Renal pelvis (tissue), 12 donors: ENCODE measurements at places on chromosomes 5 and 9.

DNA sequence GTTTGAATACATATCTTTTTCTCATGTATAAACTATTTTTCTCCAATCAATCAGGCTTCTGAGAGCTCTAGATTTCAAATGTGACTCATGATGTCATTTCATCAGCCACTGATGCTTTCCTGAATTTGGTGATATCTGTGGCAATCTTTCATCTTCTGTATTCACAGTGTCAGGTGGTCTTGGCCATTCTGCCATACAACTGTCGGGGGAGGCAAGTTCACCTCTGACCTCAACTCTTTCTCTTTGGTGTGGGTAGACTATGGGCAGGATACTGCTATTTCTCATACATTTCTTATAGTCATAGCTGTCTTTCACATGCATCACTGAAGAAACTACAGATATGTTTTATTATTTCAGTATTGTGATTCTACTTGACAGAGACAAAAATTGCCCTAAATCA, 414.1 kb upstream of the MEF2C start:
- DNase-seq: no peak

GRCh38 chr9:84894859-84895258, 225.3 kb downstream of the NTRK2 start:
- DNase-seq: no peak

- DNase-seq: no peak
These were observed at the start of gene TNFSF8 for GRCh38 chr9:114930056-114930812. Gene TNFSF8, minus strand, starts transcription at chr9:114930591. Its CDS starts 288 bp downstream, at chr9:114930303.

DNA sequence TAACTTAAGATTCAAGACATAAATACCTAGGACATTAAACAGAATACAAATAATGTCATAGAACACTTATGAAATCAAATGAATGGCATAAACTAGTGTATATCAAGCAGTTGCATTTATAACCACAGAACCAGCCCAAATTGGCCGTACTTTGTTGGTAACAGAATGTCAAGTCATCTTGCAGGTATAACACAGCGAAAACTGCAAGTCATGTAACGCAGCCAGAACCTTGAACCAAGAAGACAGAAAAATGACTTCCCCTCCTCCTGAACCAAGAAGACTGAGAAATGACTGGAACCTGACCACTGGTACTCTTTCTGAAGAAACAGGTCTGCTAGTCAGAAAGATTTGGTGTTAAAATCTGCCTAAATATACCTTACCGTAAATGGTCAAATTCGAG, 38.9 kb downstream of the ANKRD31 start:
- no peak for DNase-seq

- no peak for DNase-seq
These were observed 99.6 kb upstream of the TAF11L2 start for GRCh38 chr5:17398431-17398830.

- DNase-seq: no peak
These were observed 342.2 kb downstream of the LRRC70 start for GRCh38 chr5:62920856-62921255.

DNA sequence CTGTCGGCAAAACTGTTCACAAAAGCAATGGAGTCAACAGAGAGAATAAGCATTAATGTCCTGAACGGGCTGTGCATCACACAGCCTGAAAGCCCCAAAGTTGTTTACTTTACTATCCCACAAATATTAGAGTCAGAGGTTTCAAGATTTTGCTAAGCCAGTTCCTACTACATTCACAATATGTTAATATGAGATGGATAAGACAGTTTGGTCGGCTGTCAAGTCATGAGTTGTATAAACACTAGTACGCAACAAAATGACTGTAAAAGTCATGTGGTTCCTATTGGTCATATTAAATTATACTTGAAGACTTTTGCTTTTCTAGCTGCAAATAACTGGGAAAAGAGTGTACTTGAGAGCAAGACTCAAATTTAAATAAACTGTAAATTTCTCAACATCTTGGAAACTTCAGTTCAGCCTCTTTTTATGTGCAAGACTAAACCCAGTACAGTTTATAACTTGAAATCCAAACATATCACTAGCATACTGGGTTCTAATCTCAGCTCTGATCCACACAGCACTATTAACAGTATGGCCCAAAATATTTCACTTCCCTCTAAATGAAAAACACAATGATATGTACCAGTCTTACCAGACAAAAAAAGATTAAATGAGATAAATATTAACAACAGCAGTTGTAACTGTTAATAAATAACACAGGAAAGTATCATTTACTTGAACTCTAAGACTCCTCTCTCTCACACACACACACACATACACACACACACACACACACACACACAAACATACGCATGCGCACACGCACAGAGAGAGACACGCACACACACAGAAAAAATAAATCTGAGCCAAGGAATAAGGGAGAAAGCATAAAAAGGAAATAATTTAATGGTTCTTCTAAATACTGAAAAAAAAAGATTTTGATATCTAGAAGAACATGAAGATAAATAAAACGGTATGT, 33.1 kb downstream of the FANCC start:
- DNase-seq: no peak

DNA sequence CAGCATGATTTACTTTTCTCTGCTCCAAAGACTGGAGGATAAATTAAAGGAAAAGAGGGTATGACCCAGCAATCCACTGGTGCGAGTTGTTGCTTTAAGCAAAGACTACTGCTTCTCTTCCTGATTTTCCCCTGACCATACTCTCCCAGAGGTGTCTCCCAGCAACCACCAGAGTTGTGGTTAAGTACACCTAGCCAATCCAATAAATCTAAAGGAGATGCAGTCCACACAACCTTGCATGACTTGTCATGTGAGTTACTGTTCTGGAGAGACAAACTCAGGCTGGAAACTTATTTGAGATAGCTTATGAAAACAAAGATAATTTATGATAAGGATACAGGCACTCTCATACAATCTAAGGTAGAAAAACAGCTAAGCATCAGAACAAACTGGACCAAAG, 11.9 kb downstream of the TMC1 start:
- DNase-seq: no peak

- no peak for DNase-seq
These were observed 15.0 kb upstream of the GPX3 start for GRCh38 chr5:151005187-151005949.

GRCh38 chr5:108111736-108112135, 270.2 kb downstream of the FBXL17 start:
- DNase-seq: no peak

DNA sequence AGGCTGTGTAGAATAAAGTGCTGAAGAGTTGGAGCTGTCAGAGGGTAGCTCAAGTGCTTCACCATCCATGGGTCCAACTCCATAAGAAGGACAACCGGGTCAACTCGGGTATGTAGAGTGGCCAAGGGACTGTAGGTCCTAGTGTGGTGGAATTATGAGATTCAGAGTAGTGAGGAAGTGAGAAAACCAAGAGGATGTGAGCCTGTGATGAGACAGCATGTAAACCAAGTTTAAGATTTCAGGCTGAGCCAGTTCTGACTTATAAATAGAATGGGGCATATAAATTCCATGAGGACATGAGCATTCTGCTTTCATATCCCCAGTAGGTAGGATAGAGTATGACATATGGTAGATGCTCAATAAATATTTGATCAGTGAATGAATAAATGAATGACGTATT, 96.3 kb downstream of the CFAP95 start:
- DNase-seq: no peak

DNA sequence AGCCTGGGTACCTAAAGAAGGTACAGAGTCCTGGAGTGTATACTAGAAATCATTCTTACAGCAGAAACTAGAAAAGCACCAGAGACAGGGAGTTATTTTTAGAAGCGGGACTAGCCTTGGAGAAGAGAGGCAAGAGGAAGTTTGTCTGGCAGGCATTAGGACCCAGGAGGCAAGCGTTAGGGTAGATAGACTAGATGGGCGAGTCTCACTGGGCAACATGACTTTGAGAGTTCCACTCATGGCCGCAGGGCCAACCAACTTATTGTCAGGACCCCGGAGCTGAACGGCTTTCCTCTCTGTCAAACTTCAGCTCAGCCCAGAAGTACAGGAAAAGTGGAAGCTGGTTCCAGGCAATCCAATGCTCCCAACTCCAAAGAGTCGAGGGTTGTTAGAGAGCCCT, 34.1 kb upstream of the NPR3 start:
- DNase-seq: no peak

- no peak for DNase-seq
These were observed 6.4 kb downstream of the MAST4 start for GRCh38 chr5:66602621-66603020.

DNA sequence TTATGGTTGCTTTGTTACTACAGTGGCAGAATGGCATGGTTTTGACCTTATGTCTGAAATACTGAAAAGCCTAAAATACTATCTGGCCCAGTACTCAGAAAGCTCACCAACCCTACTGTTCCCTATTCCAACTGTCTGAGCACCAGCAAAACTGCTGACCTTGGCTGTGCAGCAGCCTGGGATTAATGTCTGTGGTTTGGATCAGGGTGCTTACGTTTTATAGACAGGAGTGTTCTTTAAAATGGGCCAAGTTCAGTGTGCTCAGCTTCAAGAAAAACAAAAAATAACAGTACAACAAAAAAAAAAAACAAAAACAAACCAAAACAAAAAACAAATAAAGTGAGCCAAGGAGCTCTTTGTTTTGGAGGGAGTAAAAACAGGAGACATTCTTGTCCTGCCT, 36.4 kb downstream of the SLC28A3 start:
- no peak for DNase-seq

DNA sequence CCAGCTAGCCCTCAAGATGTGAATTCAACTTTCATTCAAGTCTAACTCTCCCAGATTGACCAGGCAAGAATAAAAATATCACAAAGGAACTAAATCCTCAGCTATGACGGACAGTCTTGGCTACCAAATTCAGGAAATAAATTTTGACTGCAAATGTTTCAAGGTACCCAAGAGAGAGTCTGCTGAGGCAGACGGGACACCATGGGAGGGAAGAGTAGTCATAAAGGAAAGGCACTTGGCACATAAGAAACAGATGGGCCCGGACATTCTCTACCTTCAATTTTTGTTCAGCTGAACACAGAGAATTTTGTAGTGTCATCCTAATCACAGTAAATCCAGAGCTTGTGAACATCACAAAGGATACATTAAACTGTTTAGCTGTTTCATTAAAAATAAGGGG, 390.0 kb downstream of the DTWD2 start:
- DNase-seq: no peak

GRCh38 chr5:761854-762710, 22.4 kb downstream of the ZDHHC11B start:
- no peak for DNase-seq

DNA sequence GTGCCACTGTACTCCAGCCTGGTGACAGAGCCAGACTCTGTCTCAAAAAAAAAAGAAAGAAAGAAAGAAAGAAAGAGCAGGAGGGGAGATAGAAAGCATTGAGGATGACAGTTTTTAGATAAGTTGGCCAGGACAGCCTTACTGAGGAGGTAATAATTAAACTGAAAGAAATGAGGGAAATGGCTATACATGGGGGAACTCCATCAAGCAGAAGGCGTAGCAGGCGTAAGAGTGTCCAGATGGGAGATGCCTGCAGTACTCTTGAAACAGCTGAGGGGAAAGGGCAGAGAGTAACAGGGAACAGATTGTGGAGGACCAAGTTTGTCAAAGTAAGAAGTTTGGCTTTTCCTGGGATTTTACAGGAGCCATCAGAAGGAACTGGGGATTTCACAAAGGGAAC, 57.5 kb downstream of the HMGCS1 start:
- no peak for DNase-seq

DNA sequence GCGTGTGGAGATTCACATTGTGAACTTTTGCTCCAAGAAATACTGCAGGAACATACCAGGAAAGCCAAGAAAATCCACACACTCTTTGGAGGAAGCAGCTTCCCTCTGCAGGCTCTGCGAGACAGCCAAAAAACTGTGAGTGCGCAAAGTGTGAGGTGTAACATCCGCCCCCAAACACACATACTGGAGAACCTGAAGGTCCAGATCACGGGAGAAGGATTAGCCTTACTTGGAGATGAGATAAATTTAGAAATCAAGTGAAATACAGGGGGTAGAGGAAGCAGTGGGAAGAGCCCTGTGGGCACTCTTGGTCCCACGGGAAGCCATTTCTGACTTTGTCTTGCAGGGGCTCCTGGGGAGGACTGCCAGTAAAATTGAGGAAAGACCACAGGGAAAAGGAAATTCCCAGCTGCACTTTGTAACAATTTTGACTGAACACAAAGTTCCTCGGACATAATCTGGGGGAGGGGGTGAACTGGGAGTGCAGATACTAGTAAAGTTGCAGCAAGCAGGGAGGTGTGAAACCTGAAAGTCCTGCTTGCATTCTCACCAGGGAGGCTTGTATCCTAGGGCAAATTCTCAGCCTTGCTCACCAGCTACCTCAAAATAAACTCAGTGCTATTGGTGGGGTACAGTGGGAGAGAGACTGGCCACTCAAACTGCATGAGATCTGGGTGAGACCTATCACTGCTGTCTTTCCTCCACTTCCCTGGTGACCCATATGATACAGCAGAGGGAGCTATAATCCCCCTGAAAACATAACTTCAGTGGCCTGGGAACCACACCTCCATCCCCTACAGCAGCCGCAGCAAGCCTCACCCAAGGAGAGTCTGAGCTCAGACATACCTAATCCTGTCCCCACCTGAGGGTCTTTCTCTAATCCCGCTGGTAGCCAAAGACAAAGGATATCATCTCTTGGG, 109.1 kb downstream of the ALDH1A1 start:
- DNase-seq: no peak

DNA sequence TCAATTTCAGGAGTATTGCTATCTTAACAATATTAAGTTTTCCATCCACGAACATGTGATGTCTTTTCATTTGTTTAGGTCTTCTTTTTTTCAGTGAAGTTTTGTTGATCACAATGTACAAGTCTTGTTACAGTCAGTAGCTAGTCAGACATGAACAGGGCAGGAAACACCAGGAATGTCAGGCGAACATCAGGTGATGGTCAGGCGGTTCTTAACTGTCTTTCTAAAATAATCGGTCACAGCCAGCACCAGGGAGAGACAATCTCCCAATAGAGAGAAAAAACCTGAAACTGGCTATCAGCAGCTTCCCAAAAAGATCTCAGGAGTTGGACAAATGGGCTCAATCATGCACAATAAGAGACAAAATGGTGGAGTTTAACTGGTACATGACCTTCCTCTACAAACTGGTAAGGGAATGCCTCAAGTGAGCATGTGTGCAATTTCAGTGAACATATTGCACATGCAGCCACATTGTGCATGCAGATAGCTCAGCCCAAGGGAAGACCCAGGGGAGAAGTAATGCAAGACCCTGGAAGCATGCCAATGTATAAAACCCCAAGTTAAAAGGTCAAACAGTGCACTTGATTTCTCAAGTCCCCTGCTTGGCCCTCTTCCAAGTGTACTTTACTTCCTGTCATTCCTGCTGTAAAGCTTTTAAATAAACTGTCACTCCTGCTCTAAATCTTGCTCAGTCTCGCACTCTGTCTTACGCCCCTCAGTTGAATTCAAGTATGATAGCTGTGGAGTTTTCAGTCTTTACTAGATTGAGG, 176.1 kb upstream of the RASEF start:
- DNase-seq: no peak

GRCh38 chr5:114377946-114378345, 16.1 kb downstream of the KCNN2 start:
- DNase-seq: no peak

DNA sequence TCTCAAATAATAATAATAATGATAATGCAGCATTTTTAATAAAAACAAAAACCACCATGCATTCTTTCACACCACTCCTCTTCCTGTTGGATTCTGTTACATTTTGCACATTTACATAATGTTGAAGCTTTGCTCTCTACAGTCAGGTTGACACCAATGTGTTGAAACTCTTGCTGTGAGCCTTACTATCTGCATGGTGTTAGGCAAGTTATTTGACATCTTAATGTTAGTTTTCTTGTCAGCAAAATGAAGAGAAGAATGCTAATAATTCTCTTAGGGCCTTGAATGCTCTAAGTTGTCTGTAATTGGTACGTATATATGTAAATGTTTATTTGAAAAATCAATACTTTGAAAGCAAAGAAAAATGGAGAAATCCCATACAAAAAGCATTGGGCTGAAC, 525.5 kb upstream of the PTGER4 start:
- no peak for DNase-seq

- DNase-seq: no peak
These were observed 101.2 kb downstream of the BNC2 start for GRCh38 chr9:16769291-16769690.
